Karpas-422 (cell line): ENCODE measurements at places on chromosomes 2 and 18. TPM values are rescaled to one million over a fixed set of nuclear protein-coding genes. Genes with fewer than 3 reads are reported as not detected.

- H3K36me3 ChIP-seq: no peaks in the 10 kb centered on the region
- H3K27me3 ChIP-seq: no peaks in the 10 kb centered on the region
- no peak for DNase-seq
- no peak overlapping the region for H3K4me3 ChIP-seq
These were observed 53.6 kb upstream of the ATL2 start for GRCh38 chr2:38430597-38431207.

GRCh38 chr2:7077660-7078267 is 160.6 kb downstream of the RNF144A start:
- H3K27me3 ChIP-seq: no peaks in the 10 kb centered on the region
- H3K27ac ChIP-seq: no peak overlapping the region
- H3K36me3 ChIP-seq: no peaks in the 10 kb centered on the region
- DNase-seq: no peak
- H3K4me3 ChIP-seq: no peak overlapping the region

DNA sequence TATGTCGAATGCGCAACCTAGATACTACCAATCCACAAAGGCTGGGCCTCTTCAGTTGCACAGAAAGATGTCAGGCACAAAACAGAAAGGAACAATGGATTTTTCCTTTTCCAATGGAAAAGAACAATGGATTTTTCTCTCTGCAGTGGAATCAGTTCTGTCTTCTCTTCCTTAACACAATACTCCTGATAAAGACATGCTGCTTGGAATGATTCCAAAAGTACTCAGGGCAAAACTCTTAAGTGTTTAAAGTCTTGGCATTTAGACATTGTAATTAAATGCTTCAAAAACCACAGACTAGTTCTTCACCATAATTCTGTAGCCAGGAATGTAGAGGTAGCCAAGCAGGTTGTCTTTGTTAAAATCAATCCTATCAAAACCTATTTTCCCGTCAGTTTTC is 46.7 kb upstream of the FLACC1 start:
- no peaks in the 10 kb centered on the region for H3K36me3 ChIP-seq
- no peaks in the 10 kb centered on the region for H3K4me1 ChIP-seq
- DNase-seq: no peak
- H3K27ac ChIP-seq: no peak overlapping the region

GRCh38 chr18:26073758-26074157 is 16.7 kb downstream of the SS18 start:
- no peak overlapping the region for H3K4me3 ChIP-seq
- H3K4me1 ChIP-seq: peaks cover 13% of the 10 kb centered on the region
- DNase-seq: no peak
- H3K36me3 ChIP-seq: peaks cover 88% of the 10 kb centered on the region
- no peaks in the 10 kb centered on the region for H3K27me3 ChIP-seq

GRCh38 chr2:8501061-8501720 is 180.7 kb upstream of the ID2 start:
- no peaks in the 10 kb centered on the region for H3K36me3 ChIP-seq
- H3K4me1 ChIP-seq: no peaks in the 10 kb centered on the region
- H3K4me3 ChIP-seq: no peak overlapping the region
- H3K27me3 ChIP-seq: no peaks in the 10 kb centered on the region

- no peaks in the 10 kb centered on the region for H3K4me1 ChIP-seq
- H3K36me3 ChIP-seq: no peaks in the 10 kb centered on the region
- H3K27ac ChIP-seq: no peak overlapping the region
- no peak overlapping the region for H3K4me3 ChIP-seq
These were observed 376.9 kb downstream of the RND3 start for GRCh38 chr2:150110548-150110947.

- no peak for DNase-seq
- no peak overlapping the region for H3K4me3 ChIP-seq
- H3K4me1 ChIP-seq: no peaks in the 10 kb centered on the region
- H3K27ac ChIP-seq: no peak overlapping the region
- H3K27me3 ChIP-seq: no peaks in the 10 kb centered on the region
- H3K36me3 ChIP-seq: no peaks in the 10 kb centered on the region
These were observed 927.3 kb upstream of the CDH2 start for GRCh38 chr18:29104227-29104626.

KIAA1328 gene
- 14.0 and 15.5 TPM in 2 replicates for total RNA-seq

SPATA3 gene
- total RNA-seq: not detected in 2 replicates
